RPMI8226 (cell line): ENCODE measurements at places on chromosomes 1 and 21.

GRCh38 chr1:183533617-183534174 is 56.6 kb downstream of the NCF2 start:
- no peak for DNase-seq

- no peak for DNase-seq
Observed at GRCh38 chr1:163821679-163822078, 499.9 kb downstream of the NUF2 start.

- DNase-seq: no peak
Observed at GRCh38 chr1:233723387-233723786, 109.5 kb downstream of the KCNK1 start.

DNA sequence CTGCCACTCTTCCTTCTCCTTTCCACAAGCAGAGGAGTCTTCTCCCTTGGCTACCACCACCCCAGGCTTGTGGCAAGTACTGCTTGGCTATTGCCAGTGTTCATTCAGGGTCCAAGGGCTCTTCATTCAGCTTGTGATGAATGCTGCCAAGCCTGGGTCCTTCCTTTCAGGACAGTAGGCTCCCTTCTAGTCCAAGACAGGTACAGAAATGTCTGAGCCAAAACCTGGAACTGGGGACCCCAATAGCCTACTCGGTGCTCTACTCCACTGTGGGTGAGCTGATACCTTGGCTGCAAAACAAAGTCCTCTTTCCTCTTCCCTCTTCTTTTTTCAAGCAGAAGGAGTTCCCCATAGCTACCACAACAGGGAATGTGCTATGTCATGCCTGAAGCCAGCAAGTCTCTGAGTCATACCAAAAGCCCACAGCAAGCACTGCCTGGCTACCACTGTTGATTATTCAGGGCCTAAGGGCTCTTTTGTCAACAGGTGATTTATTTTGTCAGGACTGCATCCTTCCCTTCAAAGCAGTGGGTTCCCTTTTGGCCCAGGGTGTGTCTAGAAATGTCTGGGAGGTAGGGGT is 268.9 kb downstream of the HHAT start:
- DNase-seq: no peak

- no peak for DNase-seq
Observed at GRCh38 chr1:30648408-30649000, 74.9 kb downstream of the MATN1 start.

- peak; percentile 39 for DNase-seq
Observed at GRCh38 chr21:41504030-41504429, 3.9 kb downstream of the TMPRSS2 start.

- no peak for DNase-seq
Observed at GRCh38 chr1:158806916-158807536, 24.1 kb upstream of the MNDA start.

- peak; percentile 87 for DNase-seq
Observed at GRCh38 chr1:237012788-237013383, 8.6 kb upstream of the MT1HL1 start.

GRCh38 chr1:221227872-221228337 is 348.7 kb downstream of the HLX start:
- DNase-seq: peak; percentile 5

GRCh38 chr1:43073490-43074230 is 98.4 kb downstream of the EBNA1BP2 start:
- DNase-seq: peak; percentile 80

GRCh38 chr1:200033511-200034261 is 6.2 kb downstream of the NR5A2 start:
- peak; percentile 1 for DNase-seq

DNA sequence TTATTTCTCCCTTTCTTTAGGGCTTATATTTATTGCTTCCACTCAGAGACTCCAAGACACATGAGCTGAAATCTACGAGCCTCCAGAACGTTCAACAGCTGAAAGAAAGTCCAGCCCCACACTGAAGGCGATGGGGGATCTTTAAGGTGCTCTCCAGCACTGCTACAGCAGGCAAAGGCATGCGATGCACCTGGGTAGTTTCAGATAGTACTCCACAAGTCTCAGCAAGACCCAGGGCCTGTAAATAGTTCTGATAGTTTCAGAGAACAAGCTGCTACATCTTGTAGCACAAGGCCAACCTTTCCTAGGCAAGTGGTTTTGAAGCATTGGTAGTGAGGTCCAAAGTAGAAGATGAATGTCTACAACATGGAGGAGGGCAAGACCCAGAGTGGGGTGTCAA is 2.2 kb upstream of the HSD3B1 start:
- DNase-seq: no peak

DNA sequence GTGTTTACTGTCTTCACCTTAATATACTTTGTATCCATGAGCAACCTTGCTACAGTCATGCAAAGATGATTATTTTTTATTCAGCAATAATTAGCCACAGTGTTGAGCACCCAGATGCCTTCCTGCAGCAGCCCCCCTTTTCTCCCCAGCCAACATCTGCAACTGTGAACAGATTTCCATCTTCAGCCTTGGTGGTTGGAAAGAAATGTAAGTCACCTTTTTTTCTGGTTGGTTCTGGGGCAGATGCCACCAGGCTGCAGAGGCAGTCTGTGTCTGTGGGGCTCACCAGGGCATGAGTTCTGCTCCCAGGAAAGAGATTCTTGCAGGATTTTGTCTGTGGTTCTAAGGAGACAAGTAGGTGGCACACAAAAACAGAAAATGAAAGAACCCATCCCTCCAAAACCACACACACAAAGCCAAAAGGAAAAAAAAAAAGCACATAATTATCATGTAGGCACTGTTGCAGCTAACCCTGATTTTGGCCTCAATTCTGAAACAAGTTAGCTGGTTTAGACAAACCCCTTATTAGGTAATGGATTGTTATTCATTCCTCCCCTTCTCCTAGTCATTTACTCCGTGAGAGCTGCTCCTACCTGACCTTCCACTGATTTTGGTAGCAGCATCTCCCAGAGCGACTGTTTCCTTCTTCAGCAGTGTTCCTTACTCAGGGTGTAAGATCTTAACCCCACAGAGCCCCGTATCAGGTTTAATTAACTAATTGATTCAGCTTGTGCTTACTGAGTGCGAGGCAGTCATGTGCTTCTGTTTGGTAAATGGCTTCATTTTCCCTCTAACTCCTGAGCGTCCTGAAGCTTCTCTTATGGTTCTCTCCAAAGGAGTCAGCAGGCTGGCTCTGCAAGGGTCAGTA is 36.5 kb downstream of the GALNT2 start:
- no peak for DNase-seq

GRCh38 chr1:226568077-226568831 is 19.7 kb downstream of the STUM start:
- peak; percentile 46 for DNase-seq

- DNase-seq: no peak
Observed at GRCh38 chr1:230809256-230809990, 58.9 kb downstream of the C1orf198 start.

- no peak for DNase-seq
Observed at GRCh38 chr1:192225703-192226102, 67.4 kb downstream of the RGS18 start.

DNA sequence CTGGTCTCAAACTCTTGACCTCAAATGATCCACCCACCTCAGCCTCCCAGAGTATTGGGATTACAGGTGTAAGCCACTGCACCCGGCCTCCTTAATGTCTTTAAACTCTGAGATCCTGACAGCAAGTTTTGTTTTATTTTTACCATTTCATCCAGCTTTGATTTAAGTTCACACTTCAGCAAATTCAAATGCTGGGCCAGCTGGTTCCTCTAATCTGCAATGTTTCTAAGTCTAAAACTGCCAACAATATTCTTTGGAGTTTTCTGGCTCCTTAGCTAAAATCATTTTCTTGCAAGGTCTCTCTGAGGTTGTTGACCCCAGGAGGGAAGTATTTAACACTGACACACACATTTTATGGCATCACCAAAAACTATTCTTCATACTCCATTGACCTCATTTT is 72.0 kb upstream of the COL24A1 start:
- no peak for DNase-seq

- DNase-seq: no peak
Observed at GRCh38 chr1:84956097-84956496, 40.8 kb downstream of the MCOLN2 start.

DNA sequence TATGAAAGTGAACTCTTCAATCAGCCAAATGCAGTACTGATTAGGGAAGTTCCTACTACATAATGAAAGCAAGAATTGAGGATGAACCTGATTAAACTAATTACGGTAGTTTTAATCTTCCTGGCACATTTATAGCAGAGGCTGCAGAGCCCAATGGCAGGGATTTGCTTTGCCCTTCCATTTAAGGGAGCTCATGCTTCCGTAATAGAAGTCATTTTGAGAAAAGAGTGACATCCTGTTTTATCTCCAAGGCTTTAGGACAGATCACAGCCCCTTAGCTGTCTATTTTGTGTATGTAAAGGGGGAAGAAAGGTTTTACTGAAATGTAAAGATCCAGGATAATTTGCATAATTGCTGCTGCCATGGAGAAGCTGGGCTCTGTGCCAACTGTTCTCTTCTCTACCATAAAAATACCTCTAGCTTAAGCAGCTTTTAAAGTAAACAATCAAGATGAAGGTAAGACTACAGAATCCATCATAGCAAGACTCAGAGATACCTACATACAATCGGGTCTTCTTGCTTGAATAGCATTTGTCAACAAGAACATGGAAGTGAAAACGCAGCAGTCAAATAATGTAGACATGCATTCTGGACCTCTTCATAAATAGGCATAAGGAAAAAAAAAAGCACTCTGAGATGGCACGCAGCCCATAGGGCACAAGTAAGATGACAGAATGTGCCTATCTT is 62.5 kb downstream of the ASH1L start:
- DNase-seq: peak; percentile 84
